ENCODE measurements at places on chromosomes 1 and 21.

DNA sequence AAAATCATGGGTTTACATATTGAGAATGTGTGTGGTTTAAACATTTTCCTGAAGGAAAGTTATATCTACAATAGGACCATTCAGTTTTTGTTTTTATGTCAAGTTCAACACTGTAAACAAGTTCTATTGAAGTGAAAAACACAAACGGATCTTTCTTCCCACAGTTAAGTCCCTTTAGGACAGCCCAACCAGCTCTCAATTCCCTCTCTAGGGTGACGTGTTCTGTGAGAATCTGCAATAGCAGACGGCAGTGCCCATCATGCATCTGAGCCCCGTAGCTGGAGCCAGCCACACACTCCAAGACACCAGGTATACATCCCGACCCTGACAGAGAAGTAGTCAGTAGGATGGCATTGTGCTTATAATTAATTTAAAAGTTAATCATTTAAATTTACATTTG lies 26.3 kb upstream of the IVNS1ABP start:
- no peak for ATAC-seq

- no peak for ATAC-seq
These were observed 27.3 kb downstream of the SIPA1L2 start for GRCh38 chr1:232602622-232603021.

DNA sequence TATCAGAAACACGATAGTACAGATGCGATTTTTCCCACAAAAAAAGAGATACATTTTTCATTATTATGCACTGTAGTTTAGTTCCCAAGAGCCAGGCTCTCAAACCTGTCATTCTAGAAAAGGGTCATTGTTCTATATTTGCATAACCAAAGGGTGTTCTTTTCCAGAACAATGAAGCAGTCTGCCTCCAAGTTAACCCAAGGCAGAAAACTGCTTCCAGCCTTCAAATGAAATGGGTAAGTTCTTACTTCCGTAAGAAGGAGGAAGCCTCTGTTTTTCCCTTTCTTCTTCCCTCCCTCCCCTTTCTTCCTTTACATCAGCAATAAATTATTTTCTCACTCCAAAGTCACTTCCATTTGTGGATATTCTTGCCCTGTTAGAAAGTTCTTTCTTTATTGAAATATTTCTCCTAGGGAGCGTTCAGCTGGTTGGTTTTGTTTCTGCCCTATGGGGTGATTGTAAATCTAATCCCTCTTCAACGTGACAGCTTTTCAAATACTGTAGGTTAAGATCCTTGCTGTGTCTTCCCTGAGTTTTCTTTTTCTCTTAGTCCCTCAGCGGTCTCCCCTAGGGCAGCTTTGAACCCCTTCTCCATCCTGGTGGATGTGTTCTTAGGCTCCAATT lies 77.3 kb upstream of the PTGFRN start:
- no peak for ATAC-seq

- no peak for ATAC-seq
These were observed 36.2 kb downstream of the HIVEP3 start for GRCh38 chr1:41882486-41882885.

DNA sequence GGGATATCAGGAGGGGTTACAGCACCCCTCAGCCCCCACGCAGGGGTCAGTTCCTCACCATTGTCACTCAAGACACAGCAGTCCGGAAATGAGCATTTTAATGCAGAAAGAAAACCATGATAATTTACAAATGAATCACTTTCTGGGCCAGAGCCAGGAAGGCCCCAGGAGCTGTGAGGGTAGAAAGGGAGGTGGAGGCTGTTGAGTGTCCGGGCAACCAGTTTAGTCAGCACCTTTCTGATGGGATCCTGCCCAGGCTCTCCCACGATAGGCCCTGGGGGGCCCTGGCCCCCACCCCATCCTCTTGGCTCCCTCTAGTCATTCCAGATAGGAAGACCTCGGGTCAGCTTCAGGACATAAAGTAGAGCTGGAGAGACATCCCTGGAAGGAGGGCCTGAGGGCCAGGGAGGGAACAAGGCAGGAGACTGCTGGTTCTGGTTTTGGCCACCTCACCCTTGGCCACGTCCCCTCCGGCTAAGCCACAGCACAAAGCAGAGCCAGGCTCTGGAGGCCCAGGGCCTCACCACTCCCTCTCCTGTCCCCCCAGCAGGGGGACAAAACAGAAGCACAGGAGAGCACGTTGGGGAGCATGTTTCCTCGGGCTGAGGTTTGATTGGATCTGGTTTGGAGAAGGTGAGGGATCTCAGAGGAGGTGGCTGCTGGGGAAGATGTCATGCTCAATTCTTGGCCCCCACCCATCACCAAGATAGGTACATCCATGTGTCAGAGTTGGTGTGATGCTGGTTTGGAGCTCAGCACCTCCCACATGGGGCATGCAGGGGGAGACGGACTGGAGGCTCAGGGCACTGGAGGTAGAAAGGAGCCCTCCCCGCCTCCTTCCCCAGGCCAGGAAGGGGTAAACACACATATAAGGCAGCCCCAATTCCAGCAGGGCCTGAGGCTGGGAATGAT lies 20.6 kb downstream of the ETNK2 start:
- peak; percentile 62 for ATAC-seq

Data from SK-N-SH treated with all-trans-retinoic acid at 6 μM for 48 hours (cell line).